Mesangial cell (primary cell): ENCODE measurements at places on chromosomes 3 and 15. TPM values are rescaled to one million over a fixed set of nuclear protein-coding genes. Genes with fewer than 3 reads are reported as not detected.

Gene DISP2
- total RNA-seq: 0.33 and 0.38 TPM in 2 replicates

Gene BNC1
- 15.3 and 41.8 TPM in 2 replicates for total RNA-seq

Gene MITF
- 30.0 and 32.5 TPM in 2 replicates for total RNA-seq

Gene MCF2L2
- 0.49 and 0.76 TPM in 2 replicates for total RNA-seq

Gene HDC
- not detected in 2 replicates for total RNA-seq

Gene TEX9
- total RNA-seq: 1.6 and 3.1 TPM in 2 replicates

Gene UROC1
- not detected in 2 replicates for total RNA-seq

Gene PDZRN3
- 0.98 and 1.0 TPM in 2 replicates for total RNA-seq

Gene SETD2
- 14.8 and 18.1 TPM in 2 replicates for total RNA-seq

Gene HRG
- total RNA-seq: not detected in 2 replicates

Gene SLC12A1
- under 0.01 and 0.25 TPM in 2 replicates for total RNA-seq
